ENCODE measurements at places on chromosomes 5 and 9. TPM values are rescaled to one million over a fixed set of nuclear protein-coding genes. Genes with fewer than 3 reads are reported as not detected.

DNA sequence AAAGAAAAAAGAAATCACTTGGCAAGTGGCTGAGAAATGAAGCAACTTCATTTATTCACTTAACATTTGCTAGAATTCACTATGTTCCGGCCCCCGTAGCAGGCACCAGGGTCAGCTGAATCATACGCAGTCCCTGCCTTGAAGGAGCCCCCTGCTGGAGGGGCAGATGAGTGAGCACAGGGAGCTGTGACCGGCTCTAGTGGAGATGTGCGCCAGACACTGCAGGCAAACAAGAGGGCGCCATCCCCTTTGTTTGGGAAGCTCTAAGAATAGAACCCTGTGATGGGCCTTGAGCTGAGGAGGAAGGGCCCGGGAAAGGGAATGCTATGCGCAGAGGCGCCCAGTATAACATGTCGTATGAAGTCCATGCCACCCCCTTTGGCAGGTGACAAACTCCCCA lies 20.2 kb upstream of the RPL26L1 start:
- no peaks in the 10 kb centered on the region for H3K27me3 ChIP-seq
- no peaks in the 10 kb centered on the region for H3K36me3 ChIP-seq
- H3K27ac ChIP-seq: no peak overlapping the region
- H3K4me3 ChIP-seq: no peak overlapping the region

- H3K27ac ChIP-seq: peak overlapping the region; percentile 93
- DNase-seq: peak; percentile 78
- H3K27me3 ChIP-seq: no peaks in the 10 kb centered on the region
- H3K4me1 ChIP-seq: peaks cover 81% of the 10 kb centered on the region
- H3K36me3 ChIP-seq: peaks cover 35% of the 10 kb centered on the region
These were observed 7.4 kb downstream of the GALNT10 start for GRCh38 chr5:154197801-154198491.

DNA sequence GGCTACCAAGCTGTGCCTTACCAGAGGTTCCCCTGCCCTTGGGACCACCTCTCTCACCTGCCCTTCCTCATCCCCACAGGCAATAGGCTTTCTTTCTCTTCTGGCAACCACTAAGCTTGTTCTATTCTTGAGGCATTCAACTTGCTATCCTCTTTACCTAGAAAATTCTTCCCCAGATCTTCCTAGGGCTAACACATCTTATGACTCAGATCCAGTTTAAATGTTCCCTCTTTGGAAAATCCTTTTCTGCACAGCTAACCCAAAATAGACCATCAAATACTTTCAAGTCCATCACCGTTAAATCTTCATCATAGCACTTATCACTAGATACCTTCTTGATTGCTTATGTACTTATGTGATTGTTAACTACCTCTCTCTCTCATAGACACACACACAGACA lies 93.7 kb downstream of the ENC1 start:
- H3K4me3 ChIP-seq: no peak overlapping the region
- no peaks in the 10 kb centered on the region for H3K27me3 ChIP-seq
- H3K27ac ChIP-seq: no peak overlapping the region
- no peak for DNase-seq
- no peaks in the 10 kb centered on the region for H3K36me3 ChIP-seq

DNA sequence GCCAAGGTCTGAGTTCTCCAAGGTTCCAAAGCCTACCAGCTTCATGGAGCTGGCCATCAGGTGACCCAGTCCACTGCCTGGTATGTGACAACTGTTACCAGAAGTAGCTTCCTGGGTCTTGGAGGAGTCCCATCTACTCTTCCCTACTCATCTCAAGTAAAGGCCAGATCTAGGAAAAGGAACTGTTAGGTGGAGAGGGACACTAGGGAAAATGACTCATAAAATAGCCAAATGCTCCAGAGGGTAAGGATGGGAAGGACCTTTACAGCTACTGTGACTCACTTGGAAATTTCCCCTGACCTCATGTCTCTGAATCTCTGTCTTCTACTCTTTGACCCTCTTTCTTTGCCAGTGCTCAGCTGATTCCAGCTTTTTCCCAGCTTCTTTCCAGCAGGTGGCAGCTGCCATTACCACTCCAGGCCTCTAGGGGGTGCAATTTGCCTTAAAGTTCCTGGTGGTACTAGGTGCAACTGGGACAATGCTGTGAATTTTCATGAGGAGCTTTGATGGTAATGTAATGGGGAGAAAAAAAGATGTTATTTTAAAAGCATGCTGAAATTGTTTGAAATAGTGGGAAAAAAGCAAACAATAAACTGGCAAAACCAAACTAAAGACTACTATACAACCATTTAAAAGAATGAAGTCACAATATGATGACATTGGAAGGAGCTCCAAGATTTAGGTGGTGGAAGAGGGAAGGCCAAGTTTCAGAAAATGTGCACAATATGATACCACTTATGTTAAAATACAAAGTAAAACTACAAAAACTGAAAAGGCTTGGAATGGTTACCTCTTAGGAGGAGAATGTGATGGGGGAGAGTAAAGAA lies 27.1 kb upstream of the MYORG start:
- DNase-seq: peak; percentile 63
- H3K36me3 ChIP-seq: no peaks in the 10 kb centered on the region
- H3K4me1 ChIP-seq: no peaks in the 10 kb centered on the region
- no peak overlapping the region for H3K4me3 ChIP-seq
- H3K27ac ChIP-seq: no peak overlapping the region
- no peaks in the 10 kb centered on the region for H3K27me3 ChIP-seq

- H3K27ac ChIP-seq: peak overlapping the region; percentile 97
- peaks cover under 1% of the 10 kb centered on the region for H3K27me3 ChIP-seq
- peak overlapping the region; percentile 11 for H3K4me3 ChIP-seq
- peak; percentile 59 for DNase-seq
- peaks cover 12% of the 10 kb centered on the region for H3K36me3 ChIP-seq
These were observed 174.8 kb downstream of the SLF1 start for GRCh38 chr5:94793113-94793815.

DNA sequence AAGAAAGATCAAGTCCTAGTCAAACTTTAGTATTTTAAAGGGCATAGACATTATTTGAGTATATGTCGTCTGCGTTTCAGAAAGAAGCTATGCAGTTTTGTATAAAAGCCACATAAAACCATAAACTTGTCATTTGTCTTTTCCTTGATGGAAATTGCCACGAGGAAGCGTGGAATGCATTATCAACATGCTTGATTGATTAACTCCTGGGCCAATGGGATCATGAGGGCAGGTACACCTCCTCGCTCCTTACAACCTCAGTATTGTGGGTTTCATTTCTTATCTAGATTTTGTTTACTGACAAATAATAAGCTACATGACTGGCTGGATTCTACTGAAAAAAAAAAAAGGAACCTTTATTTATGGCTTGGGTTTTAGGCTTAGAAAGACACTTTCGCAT lies 122.5 kb upstream of the RFX3 start:
- peaks cover 2% of the 10 kb centered on the region for H3K4me1 ChIP-seq
- H3K27ac ChIP-seq: no peak overlapping the region
- H3K36me3 ChIP-seq: no peaks in the 10 kb centered on the region

DNA sequence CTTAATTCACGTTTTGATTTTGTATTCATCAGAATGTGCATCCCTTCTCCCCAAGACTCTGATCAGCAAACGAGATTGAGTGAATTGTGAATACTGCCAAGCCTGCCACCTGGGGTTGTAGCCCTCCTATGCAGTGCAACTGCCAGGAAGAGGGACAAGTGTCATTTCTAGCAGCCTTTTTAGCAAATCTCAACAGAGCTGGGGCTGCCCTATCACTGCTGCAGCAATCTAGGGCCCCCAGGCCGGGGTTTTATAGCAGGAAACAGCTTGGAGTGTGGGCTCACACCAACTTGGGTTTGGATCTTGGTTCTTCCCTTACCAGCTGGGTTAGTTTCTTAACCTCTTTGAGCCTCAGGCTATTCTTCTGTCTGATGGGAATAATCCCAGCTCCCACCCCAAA lies 4.0 kb downstream of the CSF1R start:
- no peak overlapping the region for H3K4me3 ChIP-seq
- peaks cover 37% of the 10 kb centered on the region for H3K27me3 ChIP-seq

DNA sequence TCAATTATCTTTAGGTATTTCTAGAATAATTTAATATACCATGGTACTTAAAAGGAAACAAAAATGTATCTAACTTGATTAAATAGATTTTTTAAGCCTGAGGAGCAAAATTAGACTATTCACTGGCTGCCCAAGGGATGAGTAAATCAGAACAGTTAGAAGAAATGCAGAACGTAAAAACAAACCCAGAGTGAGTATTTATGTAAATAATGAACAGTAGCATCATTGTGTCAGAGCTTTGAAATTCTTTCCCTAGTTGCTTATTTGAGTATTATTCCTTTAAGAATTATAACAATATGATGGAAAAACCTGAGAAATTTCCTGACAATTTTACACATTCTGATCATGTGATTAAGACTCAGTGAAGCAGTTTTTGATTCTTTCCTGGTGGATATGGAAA lies 200.9 kb downstream of the GDNF start:
- H3K27me3 ChIP-seq: no peaks in the 10 kb centered on the region
- no peak overlapping the region for H3K27ac ChIP-seq
- DNase-seq: no peak
- H3K4me3 ChIP-seq: no peak overlapping the region
- H3K36me3 ChIP-seq: no peaks in the 10 kb centered on the region
- no peaks in the 10 kb centered on the region for H3K4me1 ChIP-seq

- no peaks in the 10 kb centered on the region for H3K36me3 ChIP-seq
- no peak overlapping the region for H3K4me3 ChIP-seq
- no peak for DNase-seq
- H3K4me1 ChIP-seq: no peaks in the 10 kb centered on the region
- no peak overlapping the region for H3K27ac ChIP-seq
- no peaks in the 10 kb centered on the region for H3K27me3 ChIP-seq
These were observed 322.6 kb upstream of the WWC1 start for GRCh38 chr5:167968837-167969236.

GRCh38 chr9:97934321-97935115 lies 3.5 kb downstream of the HEMGN start:
- H3K27ac ChIP-seq: no peak overlapping the region
- H3K4me1 ChIP-seq: peaks cover 64% of the 10 kb centered on the region
- no peak for DNase-seq
- H3K27me3 ChIP-seq: peaks cover 2% of the 10 kb centered on the region
- H3K36me3 ChIP-seq: peaks cover 9% of the 10 kb centered on the region

GRCh38 chr5:123422433-123423277 lies 548 bp downstream of the CEP120 start:
- DNase-seq: peak; percentile 27
- H3K4me3 ChIP-seq: no peak overlapping the region
- peaks cover 20% of the 10 kb centered on the region for H3K36me3 ChIP-seq
- peaks cover 25% of the 10 kb centered on the region for H3K4me1 ChIP-seq
- no peaks in the 10 kb centered on the region for H3K27me3 ChIP-seq
- H3K27ac ChIP-seq: no peak overlapping the region

GRCh38 chr9:33114746-33115145 lies 38.3 kb upstream of the SMU1 start:
- H3K27me3 ChIP-seq: no peaks in the 10 kb centered on the region
- no peak overlapping the region for H3K27ac ChIP-seq
- H3K4me1 ChIP-seq: peaks cover 27% of the 10 kb centered on the region
- no peak for DNase-seq

- H3K36me3 ChIP-seq: no peaks in the 10 kb centered on the region
- H3K4me1 ChIP-seq: peaks cover 2% of the 10 kb centered on the region
- DNase-seq: no peak
- H3K27ac ChIP-seq: no peak overlapping the region
- peaks cover 65% of the 10 kb centered on the region for H3K27me3 ChIP-seq
- H3K4me3 ChIP-seq: no peak overlapping the region
These were observed 1.4 kb downstream of the EGFLAM start for GRCh38 chr5:38259809-38260160.

GRCh38 chr5:92633176-92633575 lies 947.8 kb downstream of the NR2F1-AS1 start:
- H3K4me3 ChIP-seq: no peak overlapping the region
- no peaks in the 10 kb centered on the region for H3K27me3 ChIP-seq
- no peaks in the 10 kb centered on the region for H3K4me1 ChIP-seq
- no peak overlapping the region for H3K27ac ChIP-seq

- H3K36me3 ChIP-seq: no peaks in the 10 kb centered on the region
- no peak overlapping the region for H3K4me3 ChIP-seq
- H3K4me1 ChIP-seq: peaks cover 24% of the 10 kb centered on the region
- H3K27me3 ChIP-seq: no peaks in the 10 kb centered on the region
These were observed 35.3 kb upstream of the PRRC2B start for GRCh38 chr9:131358556-131358955.

- peak; percentile 71 for DNase-seq
- H3K27me3 ChIP-seq: peaks cover 44% of the 10 kb centered on the region
- H3K36me3 ChIP-seq: no peaks in the 10 kb centered on the region
These were observed at the start of gene SHB for GRCh38 chr9:38068701-38069628. SHB (minus strand) TSS chr9:38069227; CDS start chr9:38068645, 582 bp downstream.

GRCh38 chr9:93054758-93055704 lies 3.5 kb upstream of the SUSD3 start:
- H3K36me3 ChIP-seq: no peaks in the 10 kb centered on the region
- no peak for DNase-seq
- peak overlapping the region; percentile 54 for H3K27ac ChIP-seq
- no peak overlapping the region for H3K4me3 ChIP-seq
- H3K4me1 ChIP-seq: peaks cover 35% of the 10 kb centered on the region

- H3K36me3 ChIP-seq: peaks cover 6% of the 10 kb centered on the region
- no peaks in the 10 kb centered on the region for H3K27me3 ChIP-seq
- DNase-seq: no peak
- H3K4me1 ChIP-seq: peaks cover 42% of the 10 kb centered on the region
- no peak overlapping the region for H3K4me3 ChIP-seq
These were observed 51.7 kb downstream of the ARHGAP26 start for GRCh38 chr5:142821733-142822487.

The SLC6A7 gene
- total RNA-seq: not detected

The TMEM215 gene
- not detected for total RNA-seq

The LCNL1 gene
- total RNA-seq: 0.48 TPM

The TXNDC8 gene
- total RNA-seq: not detected

The SLC27A4 gene
- 15.8 TPM for total RNA-seq

The RGS14 gene
- total RNA-seq: 124 TPM

The PCA3 gene
- not detected for total RNA-seq

The GPR107 gene
- total RNA-seq: 22.1 TPM

The TICAM2 gene
- 1.4 TPM for total RNA-seq

The PTCD2 gene
- 8.1 TPM for total RNA-seq

The CATSPER3 gene
- total RNA-seq: 1.4 TPM

The SH3GLB2 gene
- 111 TPM for total RNA-seq

The COL5A1 gene
- 0.15 TPM for total RNA-seq

The CYSRT1 gene
- 0.35 TPM for total RNA-seq

The HMHB1 gene
- not detected for total RNA-seq

The SCGB3A1 gene
- not detected for total RNA-seq

The FIBCD1 gene
- total RNA-seq: not detected

The SLC22A4 gene
- not detected for total RNA-seq

The CSNK1A1 gene
- 199 TPM for total RNA-seq

The WNT8A gene
- total RNA-seq: not detected

The ADRA1B gene
- not detected for total RNA-seq

The NUTM2G gene
- not detected for total RNA-seq

The DMRT3 gene
- total RNA-seq: not detected

All from activated CD4-positive, alpha-beta T cell treated with anti-CD3 and anti-CD28 coated beads, Interleukin-2, amount 10 ng/mL, durations not matched to agents 7 days and 5 days (primary cell).